Stimulated activated CD8-positive, alpha-beta memory T cell treated with anti-CD3 and anti-CD28 coated beads, Interleukin-15, amount 100 ng/mL, for 48 hours (primary cell): ENCODE measurements at places on chromosomes 11 and 22.

- no peak for DNase-seq
Measured at GRCh38 chr11:118896921-118897591, 13.4 kb downstream of the CXCR5 start.

- DNase-seq = no peak
Measured at GRCh38 chr11:113876798-113877669, 1.7 kb upstream of the USP28 start.

DNA sequence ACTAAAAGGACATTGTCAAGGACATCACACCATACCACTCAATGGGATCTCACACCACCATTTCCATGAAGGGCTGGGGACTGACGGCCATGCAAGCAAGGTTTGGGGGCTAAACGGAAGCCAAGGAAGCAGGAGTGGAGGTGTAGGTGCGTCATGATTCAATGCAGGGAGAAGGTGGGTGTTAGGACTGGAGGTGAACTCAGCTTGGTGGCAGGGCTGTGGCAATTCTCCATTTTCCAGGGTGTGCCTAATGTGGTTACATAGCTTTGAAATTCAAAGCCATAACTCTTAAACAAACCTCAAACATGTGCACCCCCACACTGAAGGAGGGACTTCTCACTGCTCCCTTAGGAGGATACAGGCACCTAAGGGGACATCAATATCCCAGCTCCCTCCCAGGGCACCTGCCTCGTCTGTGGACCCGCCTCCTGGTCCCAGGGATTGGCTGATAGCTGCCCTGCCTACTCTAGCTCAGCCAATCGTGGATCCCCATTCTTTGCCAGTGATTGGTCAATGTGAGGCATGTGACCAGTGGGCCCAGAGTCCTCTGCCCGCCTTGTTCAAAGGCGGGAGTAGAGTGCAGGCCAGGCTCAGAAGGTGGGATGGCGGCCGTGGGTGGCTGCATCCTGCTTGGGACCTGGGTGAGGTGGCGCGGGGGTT is 64.6 kb downstream of the CTTN start:
- no peak for DNase-seq

DNA sequence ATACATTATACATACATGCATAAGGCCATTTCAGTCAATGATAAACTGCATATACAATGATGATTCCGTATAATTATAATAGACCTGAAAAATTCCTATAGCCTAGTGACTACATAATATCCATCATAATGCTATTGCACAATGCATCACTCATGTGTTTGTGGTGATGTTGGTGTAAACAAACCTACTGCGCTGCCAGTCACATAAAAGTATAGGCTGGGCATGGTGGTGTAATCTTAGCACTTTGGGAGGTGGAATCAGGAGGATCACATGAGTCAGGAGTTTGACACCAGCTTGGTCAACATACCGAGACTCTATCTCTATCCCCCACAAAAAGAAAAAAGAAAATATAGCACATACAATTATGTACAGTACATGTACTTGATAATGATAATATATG is 163.7 kb upstream of the DDI1 start:
- no peak for DNase-seq

- DNase-seq = no peak
Measured at GRCh38 chr11:120121914-120122473, 15.9 kb downstream of the TRIM29 start.
